Posterior vena cava (tissue), 2 donors: ENCODE measurements at places on chromosomes 12 and 14. TPM values are rescaled to one million over a fixed set of nuclear protein-coding genes. Genes with fewer than 3 reads are reported as not detected.

GRCh38 chr12:117098024-117098360 is 1.2 kb downstream of the TESC start:
- no peak for DNase-seq

- no peak for DNase-seq
These were observed 69.7 kb upstream of the DHRS4 start for GRCh38 chr14:23883684-23884540.

- DNase-seq, result no peak
These were observed 84.0 kb downstream of the PRMT8 start for GRCh38 chr12:3574986-3575385.

GRCh38 chr14:101620031-101620788 is 58.9 kb downstream of the DIO3 start:
- DNase-seq, result peak; percentile 66

GRCh38 chr12:12583510-12584178 is 21.0 kb upstream of the DUSP16 start:
- no peak for DNase-seq

DNA sequence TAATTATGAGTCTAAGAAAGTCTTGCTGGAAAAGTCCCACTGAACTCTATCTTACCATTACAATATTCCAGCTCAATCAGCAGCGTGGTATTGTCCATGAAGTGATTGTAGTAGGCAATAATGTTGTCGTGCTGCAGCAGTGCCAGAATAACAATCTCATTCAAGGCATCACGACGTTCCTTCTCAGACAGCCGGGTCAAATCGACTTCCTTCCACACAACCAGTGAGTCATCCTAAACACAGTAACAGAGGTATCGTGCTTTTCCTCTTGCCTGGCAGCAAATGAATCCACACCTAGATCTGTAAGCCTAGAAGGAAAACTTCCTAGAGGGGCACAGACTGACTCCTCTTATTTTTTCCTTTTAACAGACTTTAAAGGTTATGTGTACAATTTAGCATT is 2.9 kb downstream of the NEK9 start:
- DNase-seq, result no peak

- DNase-seq, result no peak
These were observed 14.9 kb upstream of the SCFD1 start for GRCh38 chr14:30607156-30607780.

DNA sequence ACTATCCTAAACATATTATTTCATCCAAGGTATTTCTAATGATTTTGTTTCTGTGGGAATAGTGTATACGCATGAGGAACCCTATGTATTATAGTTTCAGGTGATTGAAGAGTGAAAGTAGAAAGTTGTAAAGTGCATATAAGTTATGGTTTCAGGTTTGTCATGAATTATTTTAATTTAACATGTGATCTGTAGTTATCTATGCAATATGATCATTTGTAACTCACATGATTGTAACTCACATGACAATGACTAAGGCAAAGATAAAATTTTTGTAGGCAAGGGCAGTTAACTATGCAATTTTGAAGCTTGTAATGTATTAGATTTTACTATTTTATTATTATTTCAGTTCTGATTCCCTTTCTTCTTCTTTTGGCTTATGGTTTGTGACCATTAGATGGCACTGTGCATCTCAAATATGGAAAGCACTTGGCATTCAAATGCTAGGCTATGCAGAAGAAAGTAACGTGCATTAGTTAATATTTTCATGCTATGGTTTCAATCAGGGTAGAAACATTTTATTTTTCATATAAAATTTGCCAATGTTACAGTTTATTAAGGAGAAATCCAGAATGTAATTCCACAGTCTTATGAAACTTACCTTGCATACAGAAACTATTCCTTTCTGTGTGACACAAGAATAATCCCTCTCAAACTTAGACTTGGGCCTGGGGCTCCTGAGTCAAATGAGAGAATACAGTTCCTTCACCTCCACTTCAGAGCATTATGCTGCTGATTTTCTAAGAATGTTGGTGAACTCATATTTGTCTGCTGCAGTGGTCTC is 15.8 kb upstream of the TMEM30B start:
- DNase-seq, result no peak

GRCh38 chr14:19799880-19800279 is 3.7 kb upstream of the OR4N2 start:
- DNase-seq, result no peak

GRCh38 chr12:39037115-39037514 is 131.7 kb upstream of the CPNE8 start:
- DNase-seq, result no peak

- peak; percentile 88 for DNase-seq
These were observed 37.2 kb downstream of the RDH12 start for GRCh38 chr14:67738740-67739504.

GRCh38 chr14:99758872-99759545 is 34.2 kb upstream of the EML1 start:
- DNase-seq, result peak; percentile 66

- no peak for DNase-seq
These were observed 301.2 kb upstream of the E2F7 start for GRCh38 chr12:77366616-77367015.

DNA sequence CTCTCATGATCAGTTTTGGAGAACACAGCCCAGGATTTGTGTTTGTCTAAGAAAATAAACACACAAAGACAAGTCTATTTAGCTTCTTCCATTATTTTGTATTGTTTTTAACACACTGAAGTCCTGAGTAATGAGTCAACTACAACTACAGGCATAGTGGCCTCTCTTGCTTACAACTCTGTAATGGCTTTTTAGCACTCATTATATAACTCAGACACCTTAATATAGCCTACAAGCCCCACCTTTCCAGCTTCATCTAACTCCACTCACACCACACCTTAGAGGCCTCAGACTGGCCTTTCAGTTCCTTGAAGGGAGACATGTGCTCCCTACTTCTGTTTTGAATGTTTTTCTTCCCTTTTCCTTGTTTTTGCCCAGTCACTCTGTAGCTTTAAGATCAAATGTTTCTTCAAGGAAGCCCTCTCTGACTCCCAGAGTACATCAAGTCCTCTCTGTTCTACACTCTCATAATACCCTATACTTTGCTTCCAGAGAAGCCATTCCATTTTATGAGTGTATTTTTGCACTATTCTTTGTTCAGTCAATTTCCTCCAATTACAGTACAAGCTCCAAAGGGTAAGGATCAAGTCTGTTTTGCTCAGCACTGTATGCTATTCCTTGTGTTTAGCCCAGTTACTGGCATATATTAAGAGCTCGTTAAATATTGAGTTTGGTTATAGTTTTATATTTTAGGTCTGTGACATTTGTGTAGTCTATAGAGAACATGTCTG is 233.6 kb upstream of the ARHGAP5 start:
- DNase-seq, result no peak

The MYF6 gene
- not detected for total RNA-seq

The SLC38A4 gene
- total RNA-seq, result 1.5 TPM

The CPNE6 gene
- 0.32 TPM for total RNA-seq

The TMEM179 gene
- total RNA-seq, result not detected

The REP15 gene
- total RNA-seq, result 2.7 TPM

The COL2A1 gene
- total RNA-seq, result not detected

The SEC23A gene
- 176 TPM for total RNA-seq

The LGMN gene
- total RNA-seq, result 71.1 TPM

The TAS2R43 gene
- total RNA-seq, result 1.3 TPM
